ENCODE measurements at places on chromosomes 16 and 17.

DNA sequence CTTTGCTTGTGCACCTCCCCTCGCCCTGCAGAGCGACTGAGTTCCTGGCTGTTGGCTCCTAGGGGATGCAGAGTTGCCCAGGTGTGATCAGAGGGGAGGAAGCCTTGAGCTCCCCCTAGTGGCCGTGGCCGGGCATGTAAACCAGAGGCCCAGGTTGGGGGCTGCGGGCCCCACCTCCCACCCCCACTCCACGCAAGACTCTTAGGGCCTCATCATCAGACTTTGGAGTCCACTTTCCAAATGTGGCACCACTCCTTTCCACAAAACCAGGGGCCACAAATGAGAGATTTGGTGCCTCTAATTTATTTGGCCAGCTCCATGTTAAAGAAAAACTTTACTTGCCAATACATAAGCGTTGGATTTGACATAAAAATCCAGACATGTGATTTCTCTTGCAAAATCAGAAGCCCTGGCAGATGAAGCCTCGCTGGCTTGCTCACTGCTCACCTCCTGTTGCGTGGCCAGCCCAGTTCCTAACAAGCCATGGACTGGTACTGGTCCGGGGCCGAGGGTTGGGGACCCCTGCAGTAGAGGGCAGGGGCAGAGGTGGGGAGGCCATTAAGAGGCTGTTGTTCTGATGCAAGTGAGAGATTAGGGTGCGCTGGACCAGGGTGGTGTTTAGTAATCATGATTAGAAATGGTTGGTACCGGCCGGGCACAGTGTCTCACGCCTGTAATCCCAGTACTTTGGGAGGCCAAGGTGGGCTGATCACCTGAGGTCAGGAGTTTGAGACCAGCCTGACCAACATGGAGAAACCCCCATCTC lies 28.7 kb upstream of the GAS7 start:
- DNase-seq, result peak; percentile 33
- no peak overlapping the region for H3K27ac ChIP-seq
- H3K36me3 ChIP-seq, result peaks cover 1% of the 10 kb centered on the region
- no peaks in the 10 kb centered on the region for H3K4me1 ChIP-seq

- peak overlapping the region; percentile 79 for H3K27ac ChIP-seq
- peaks cover 22% of the 10 kb centered on the region for H3K4me1 ChIP-seq
- peaks cover 4% of the 10 kb centered on the region for H3K36me3 ChIP-seq
- peak; percentile 18 for DNase-seq
Observed at GRCh38 chr16:88856122-88856827, 472 bp downstream of the GALNS start.

DNA sequence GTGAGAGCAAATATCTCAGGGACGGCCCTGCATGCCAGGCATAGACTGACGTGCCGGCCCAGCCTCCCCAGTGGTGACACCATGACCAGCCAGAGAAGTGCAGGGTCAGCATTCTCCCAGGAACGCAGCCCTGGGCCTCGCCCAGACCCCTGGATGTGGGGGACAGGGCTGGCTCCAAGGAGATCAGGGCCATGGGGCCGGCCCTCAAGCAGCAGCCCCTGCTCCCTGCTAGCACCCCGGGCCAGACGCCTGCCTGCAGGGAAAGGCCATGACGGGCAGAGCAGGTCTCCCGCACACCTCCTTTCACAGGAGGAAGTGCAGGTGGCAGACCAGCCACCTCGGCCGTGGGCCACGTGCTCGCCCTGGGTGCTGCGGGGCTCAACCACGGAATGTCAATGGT lies 9.5 kb downstream of the NDUFAF8 start:
- no peak overlapping the region for H3K4me3 ChIP-seq
- no peak for DNase-seq
- H3K36me3 ChIP-seq, result peaks cover 13% of the 10 kb centered on the region
- H3K4me1 ChIP-seq, result peaks cover 12% of the 10 kb centered on the region
- H3K27me3 ChIP-seq, result no peaks in the 10 kb centered on the region

- H3K4me3 ChIP-seq, result no peak overlapping the region
- H3K27me3 ChIP-seq, result peaks cover 29% of the 10 kb centered on the region
- DNase-seq, result peak; percentile 39
- no peaks in the 10 kb centered on the region for H3K36me3 ChIP-seq
- no peak overlapping the region for H3K27ac ChIP-seq
- peaks cover 8% of the 10 kb centered on the region for H3K4me1 ChIP-seq
Observed at GRCh38 chr16:71421911-71422310, 19.9 kb downstream of the TLE7 start.

DNA sequence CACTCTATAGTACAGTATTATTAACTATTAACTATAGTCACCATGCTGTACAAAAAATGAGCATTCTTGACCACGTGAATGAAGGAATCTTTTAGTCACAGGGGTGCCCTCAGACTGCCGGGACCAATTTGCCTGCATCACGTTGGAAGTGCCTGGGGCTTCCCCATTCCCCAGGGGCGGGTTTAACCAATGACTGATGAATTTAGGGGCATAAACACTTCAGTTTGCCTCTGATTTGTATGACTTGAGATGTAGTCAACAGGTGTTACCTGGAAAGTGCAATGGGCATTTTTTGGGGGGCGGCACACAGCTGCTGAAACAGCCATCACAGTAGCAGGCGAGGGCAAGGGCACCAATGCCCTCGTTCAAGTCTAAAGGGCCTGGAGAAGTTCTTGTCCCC lies 8.7 kb upstream of the PYY start:
- no peaks in the 10 kb centered on the region for H3K36me3 ChIP-seq
- no peak overlapping the region for H3K27ac ChIP-seq
- H3K27me3 ChIP-seq, result peaks cover 14% of the 10 kb centered on the region
- DNase-seq, result no peak
- no peaks in the 10 kb centered on the region for H3K4me1 ChIP-seq

DNA sequence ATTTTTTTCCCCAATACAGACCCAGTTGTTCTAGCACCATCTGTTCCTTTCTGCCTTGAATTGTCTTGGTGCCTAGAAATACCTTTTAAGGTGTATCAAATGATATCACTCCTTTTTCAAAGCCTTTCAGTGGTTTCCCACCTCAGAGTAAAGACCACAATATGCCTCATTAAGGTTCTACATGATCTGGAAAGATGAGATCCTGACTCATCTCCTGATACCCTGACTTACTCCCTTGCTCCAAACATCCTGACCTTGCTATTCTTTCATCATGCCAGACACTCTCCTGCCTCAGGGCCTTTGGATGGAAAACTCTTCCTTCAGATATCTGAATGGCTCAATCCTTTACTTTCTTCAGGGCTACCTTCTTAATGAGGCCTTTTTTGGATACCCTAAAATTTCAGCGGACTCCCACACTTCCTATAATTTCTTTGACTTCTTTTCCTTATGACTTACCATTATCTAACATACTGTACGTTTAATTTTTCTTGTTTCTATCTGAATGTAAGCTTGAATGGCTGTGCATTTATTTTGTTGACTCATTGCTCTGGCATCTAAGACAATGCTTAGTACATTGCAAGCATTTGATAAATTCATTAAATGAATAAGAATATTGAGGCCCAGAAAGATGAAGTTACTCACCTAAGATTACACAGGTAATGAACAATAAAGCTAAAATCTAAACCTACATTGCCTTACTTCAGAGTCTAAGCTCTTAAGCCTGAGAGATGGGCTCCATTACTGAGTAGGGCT lies 19.2 kb downstream of the FLOT2 start:
- H3K4me1 ChIP-seq, result peaks cover 34% of the 10 kb centered on the region
- DNase-seq, result no peak
- no peak overlapping the region for H3K4me3 ChIP-seq

DNA sequence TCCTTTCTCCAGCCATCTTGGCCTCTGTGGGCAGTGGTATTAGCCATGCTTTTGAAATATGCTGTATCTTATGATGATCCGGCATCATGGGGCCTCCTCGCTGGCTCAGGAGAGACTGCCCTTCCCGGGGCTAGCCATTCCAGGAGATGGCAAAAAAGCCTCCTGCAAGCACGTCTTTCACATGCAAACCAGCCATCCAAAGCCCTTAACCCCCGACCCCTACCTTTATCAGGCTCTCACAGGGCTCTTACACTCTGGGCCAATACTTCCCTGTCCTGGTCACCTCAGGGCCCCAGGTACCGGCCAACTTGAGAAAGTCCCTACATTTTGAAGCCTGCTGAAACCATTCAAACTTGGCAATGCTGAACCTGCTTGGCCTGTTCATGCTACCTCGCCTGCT lies 36.4 kb downstream of the MYH13 start:
- H3K4me3 ChIP-seq, result no peak overlapping the region
- no peaks in the 10 kb centered on the region for H3K4me1 ChIP-seq
- no peaks in the 10 kb centered on the region for H3K36me3 ChIP-seq
- peaks cover under 1% of the 10 kb centered on the region for H3K27me3 ChIP-seq
- no peak overlapping the region for H3K27ac ChIP-seq

DNA sequence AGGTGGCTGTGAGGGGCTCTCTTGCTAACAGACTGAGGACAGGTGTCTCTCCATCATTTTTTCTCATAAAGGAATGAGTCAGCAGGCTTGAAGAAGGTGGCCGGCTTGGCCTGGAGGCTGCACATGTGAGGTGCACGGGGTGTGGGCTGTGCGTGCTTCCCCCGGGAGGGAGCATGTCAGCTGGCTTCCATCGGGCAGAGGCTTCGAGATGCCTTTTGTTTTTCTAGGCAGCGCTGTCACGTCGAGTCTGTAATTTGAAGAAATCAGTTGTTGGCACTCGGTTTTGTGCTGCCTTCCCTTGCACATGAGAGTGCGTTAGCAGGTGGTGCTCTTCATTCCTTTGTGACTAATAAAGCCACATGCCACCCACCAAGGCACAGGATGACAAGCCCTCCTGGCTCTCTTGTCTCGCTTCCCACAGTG lies 89.7 kb downstream of the NPIPB11 start:
- no peaks in the 10 kb centered on the region for H3K36me3 ChIP-seq
- H3K4me3 ChIP-seq, result no peak overlapping the region
- no peaks in the 10 kb centered on the region for H3K27me3 ChIP-seq
- peaks cover 8% of the 10 kb centered on the region for H3K4me1 ChIP-seq

GRCh38 chr16:12188061-12188934 lies 211.8 kb downstream of the SNX29 start:
- H3K36me3 ChIP-seq, result no peaks in the 10 kb centered on the region
- no peaks in the 10 kb centered on the region for H3K27me3 ChIP-seq
- peaks cover 11% of the 10 kb centered on the region for H3K4me1 ChIP-seq
- H3K4me3 ChIP-seq, result no peak overlapping the region
- DNase-seq, result no peak

GRCh38 chr17:43530288-43531081 lies 15.7 kb downstream of the ETV4 start:
- H3K27ac ChIP-seq, result no peak overlapping the region
- no peak overlapping the region for H3K4me3 ChIP-seq
- H3K4me1 ChIP-seq, result no peaks in the 10 kb centered on the region
- no peaks in the 10 kb centered on the region for H3K27me3 ChIP-seq

DNA sequence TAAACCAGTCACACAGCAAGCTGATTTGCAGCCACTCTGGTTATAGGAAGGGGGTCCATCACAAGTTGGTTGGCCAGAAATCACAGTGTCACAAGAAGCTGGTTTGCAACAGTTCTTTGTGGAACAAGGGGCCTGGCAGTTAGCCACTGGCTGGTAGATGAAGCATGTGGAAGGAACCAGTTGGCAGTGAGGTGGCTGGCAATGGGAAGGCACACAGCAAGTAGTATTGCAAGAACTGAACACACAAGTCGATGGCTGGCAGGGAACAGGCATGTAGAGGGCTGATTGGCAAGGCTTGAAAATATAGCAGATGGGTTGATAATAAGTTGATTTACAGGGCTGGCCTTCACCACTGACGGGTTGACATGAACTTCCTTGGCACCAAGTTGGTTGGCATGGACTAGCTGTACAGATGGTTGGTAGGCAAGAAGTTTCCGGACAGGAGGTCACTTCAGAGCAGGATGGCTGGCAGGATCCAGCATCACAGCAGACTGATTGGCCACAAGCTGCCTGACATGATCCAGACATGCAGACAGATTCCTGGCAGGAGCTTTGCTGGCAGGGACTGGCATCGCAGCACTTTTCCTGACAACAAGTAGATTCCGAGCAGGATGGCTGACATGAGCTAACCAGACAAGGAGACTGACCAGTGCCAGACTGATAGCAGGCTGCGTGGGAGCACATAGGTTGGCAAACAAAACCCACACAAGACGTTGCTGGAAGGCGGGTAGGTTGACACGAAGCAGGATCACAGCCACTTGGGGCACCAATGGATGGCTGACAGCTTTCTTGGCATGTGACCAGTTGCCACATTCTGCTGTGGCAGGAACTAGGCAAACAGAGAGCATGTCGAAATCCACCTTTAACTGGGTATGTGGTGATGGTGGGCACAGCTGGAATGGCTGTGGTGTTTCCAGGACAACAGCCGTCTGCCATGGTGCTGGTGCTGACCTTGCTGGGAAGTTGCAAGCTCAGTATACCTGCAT lies at the start of gene KRTAP29-1:
Gene KRTAP29-1 (minus strand): TSS at position 936 of the 986 bp plus-strand sequence. CDS start 0 bp downstream, at position 936.
- no peaks in the 10 kb centered on the region for H3K36me3 ChIP-seq
- H3K4me3 ChIP-seq, result no peak within 1 kb of the TSS
- DNase-seq, result no peak
- H3K27me3 ChIP-seq, result no peaks in the 10 kb centered on the region

GRCh38 chr17:65514541-65514940 lies 46.9 kb downstream of the AXIN2 start:
- H3K4me1 ChIP-seq, result peaks cover 5% of the 10 kb centered on the region
- no peak for DNase-seq
- H3K4me3 ChIP-seq, result no peak overlapping the region
- H3K27ac ChIP-seq, result no peak overlapping the region
- H3K27me3 ChIP-seq, result no peaks in the 10 kb centered on the region

- peaks cover 22% of the 10 kb centered on the region for H3K4me1 ChIP-seq
- peaks cover 83% of the 10 kb centered on the region for H3K27me3 ChIP-seq
- DNase-seq, result no peak
- no peak overlapping the region for H3K27ac ChIP-seq
- H3K36me3 ChIP-seq, result no peaks in the 10 kb centered on the region
- peak overlapping the region; percentile 75 for H3K4me3 ChIP-seq
Observed at GRCh38 chr17:81398176-81398831, 3.0 kb downstream of the BAHCC1 start.

DNA sequence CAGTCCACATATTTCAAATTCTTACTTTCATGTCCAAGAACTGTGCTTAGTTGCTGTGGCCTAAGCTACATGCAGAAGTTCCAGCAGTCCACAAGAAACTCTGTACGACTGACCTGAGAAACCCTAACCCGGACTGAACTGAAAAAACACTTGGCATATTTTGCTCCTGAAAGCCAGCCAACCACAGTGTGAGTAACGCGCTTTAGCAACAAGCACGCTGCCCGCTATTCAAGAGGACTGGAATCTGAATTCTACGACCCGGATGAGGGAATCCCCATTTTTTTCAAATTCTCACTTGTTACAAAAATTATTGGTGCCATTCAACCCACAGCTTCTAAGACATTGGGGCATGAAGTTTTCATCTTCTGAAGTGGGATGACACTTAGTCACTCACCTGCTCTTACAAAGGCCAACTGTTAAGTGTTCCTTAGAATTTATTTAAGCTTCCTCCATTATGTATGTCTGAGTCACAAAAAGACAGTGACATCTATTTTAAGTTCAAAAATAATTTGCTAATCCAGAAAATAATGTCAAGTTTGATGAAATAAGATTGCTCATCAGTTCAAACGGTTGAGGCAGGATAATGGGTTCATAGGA lies 78.7 kb downstream of the CDYL2 start:
- no peak overlapping the region for H3K4me3 ChIP-seq
- DNase-seq, result no peak
- peaks cover 4% of the 10 kb centered on the region for H3K36me3 ChIP-seq
